Stimulated activated CD4-positive, alpha-beta T cell treated with anti-CD3 and anti-CD28 coated beads, TNF-alpha, amount 100 ng/mL, for 1 hour (primary cell): ENCODE measurements at places on chromosomes 3 and 15.

GRCh38 chr3:47877290-47877689, 74.4 kb downstream of the DHX30 start:
- no peak for DNase-seq

DNA sequence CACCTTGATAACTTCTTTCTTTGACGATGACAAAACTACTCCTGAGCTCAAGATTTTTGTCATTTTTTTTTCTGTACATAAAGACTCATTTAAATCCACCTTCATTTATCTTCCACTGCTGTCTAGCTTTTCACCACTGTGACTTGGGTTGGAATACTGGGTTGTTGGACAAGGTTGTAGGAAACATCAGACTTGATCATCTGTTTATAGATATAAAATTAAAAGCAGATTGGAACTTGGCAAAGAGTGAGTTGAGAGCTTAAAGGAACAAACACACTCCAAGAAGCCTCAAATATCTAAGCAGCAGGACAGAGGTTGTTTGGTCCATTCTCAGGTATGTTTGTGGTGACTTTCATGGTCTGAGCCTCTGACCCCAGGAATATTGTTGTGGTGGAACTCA, 141.7 kb upstream of the NDN start:
- DNase-seq: no peak

- no peak for DNase-seq
These were observed 7.7 kb upstream of the FLNB start for GRCh38 chr3:58000306-58001085.

- DNase-seq: no peak
These were observed 2.3 kb upstream of the TGFBR2 start for GRCh38 chr3:30604093-30604492.

DNA sequence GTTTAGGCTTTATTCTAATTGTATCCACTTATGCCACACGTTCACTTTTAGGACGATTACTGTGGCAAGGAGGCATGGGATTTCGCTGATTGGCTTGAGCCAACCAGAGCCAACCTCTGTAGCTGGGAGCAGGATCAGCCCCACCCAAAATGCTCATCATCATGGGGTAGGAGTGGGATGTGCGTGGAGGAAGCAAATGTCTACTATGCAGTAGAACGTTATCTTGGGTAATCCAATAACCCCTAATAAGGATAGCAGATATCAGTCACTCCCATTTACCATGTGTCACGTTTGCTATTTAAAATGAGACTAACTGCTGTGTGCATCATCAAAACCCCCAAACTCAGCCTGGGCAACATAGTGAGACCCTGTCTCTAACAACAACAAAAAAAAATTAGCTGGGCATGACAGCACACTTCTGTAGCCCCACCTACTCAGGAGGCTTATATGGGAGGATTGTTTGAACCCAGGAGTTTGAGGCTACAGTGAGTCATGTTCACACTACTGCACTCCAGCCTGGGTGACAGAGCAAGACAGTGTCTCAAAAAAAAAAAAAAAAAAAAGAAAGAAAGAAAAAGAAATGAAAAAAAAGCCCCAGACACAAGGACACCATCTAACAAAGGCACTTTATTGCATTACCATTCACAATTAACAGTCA, 17.8 kb upstream of the ITGB5 start:
- no peak for DNase-seq

GRCh38 chr3:197522183-197522715, 33.5 kb downstream of the BDH1 start:
- DNase-seq: no peak

- DNase-seq: no peak
These were observed at the start of gene LRRK1 for GRCh38 chr15:100918690-100919480. Gene LRRK1, plus strand, starts transcription at chr15:100919357. Its CDS starts 5,276 bp downstream, at chr15:100924633.

DNA sequence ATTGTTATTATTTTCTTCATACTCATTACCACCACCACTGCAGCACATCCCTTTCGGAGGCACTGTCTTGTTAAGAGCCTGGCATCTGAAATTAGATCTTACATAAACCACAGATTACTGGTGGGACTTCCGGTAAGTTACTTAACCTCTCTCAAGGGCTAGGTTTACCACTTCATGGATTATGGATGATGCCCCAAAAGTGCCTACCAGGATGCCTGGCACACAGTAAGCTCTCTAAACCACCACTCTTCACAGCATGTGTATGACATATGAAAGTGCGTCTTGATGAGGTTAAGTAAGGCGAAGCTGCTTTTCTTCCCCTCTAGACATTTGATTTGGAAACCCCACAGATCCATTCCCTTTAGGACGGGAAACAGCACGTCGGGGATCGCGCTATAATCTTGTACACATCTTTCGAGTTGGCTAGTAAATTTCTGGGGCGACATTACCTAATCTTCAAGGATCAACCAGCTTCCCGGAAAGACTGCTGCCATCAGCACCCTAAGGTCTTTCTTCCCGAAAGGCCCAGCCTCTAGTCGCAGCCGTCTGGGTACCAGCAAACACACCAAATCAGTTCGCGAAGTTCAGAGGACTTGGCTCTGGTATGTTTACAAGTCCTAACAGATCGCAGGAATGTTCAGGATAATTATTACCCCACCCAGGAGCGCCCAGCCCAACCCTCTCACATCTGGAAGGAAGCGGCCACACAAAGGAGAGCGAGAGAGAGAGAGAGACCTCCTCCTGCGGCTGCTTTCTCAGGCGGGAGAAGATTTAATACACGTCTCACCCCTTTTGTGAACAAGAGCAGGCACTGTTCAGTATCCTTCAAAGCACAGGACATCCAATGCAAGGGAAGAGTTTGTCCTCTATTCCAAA, 155.1 kb upstream of the FRMD4B start:
- DNase-seq: no peak

DNA sequence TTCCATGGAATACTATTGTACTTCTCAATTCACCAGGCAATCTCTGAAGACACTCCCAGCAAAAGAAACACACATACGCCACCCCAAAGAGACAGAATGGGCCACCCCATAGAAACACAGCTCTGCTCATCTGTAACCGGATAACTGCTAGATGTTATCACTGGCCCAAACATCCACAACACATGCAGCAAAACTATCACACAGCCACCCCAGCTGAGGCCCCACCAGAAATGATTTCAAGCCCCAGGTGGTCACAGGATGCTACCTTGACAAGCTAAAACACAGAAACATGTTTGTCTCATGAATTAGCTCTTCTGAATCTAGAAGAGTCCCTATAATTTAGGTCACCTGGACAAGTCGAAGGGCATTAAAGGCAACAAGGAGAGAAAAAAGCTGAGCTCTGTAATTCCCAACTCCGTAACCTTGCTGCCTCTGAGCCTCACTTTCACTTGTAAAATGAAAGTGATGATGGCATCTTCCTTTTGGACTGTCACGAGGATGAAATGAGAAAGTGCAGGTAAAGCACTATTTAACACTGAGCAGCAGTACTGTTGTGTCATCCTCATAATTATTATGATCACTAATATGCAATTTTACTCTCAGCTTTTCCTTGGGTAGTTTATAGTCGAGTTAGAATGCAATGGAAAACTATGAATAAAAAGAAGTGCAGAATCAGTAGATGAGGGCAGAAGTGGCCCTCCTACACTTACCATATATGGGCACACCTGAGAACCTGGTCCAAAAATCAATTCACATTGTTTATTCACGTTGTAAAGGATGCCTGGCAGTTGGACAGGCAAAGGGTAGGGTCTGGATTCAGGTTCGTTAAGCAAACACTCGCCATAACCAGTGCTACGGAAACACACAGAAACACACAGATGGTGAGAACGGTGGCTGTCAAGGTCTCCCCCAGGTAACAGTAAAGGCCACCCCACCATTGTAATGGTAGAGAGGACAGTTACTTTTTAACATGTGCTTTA, 38.6 kb downstream of the ADAMTS9 start:
- DNase-seq: no peak

DNA sequence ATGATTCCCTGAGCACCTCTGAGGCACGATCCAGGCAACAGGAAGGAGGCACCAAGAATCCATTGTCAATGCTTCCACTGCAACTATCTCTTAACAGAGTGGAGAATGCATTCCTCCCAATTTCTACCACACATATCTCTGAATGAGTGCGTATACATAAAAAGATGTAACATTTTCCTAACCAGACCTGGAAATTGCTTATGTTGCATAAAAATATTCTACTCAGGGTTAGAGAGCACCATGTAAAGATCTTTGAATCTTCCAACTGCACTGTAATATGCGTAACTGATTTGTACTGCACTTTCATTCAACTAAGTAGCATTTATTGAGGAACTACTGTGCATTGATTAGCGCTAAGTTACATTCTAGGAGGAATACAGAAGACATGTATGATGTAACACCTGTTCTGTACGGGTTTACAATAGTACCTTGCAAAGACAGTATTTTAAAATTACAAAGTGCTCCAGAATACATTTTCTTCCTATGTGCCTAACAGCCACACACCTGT, 237.8 kb downstream of the EBLN2 start:
- no peak for DNase-seq

DNA sequence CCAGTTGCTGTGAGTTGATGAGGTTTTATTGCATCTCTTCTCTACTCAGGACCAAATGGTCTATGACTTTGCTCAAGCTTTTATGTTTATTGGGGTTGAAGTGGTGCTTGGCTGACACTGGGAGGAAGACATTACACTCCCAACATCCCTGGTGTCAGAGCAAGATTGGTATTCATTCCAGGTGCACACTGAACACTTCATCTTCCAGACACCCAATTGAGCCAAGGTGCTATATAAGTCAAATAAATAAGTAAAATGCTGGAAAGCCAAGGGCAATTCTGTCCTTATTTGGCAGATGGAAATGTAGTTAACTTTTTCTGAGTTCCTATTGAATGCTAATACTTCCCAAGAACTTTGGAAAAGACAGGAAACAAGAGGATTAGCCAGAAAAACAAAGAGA, 53.2 kb upstream of the CDV3 start:
- no peak for DNase-seq

- DNase-seq: no peak
These were observed 39.2 kb upstream of the NMNAT3 start for GRCh38 chr3:139716908-139717485.

DNA sequence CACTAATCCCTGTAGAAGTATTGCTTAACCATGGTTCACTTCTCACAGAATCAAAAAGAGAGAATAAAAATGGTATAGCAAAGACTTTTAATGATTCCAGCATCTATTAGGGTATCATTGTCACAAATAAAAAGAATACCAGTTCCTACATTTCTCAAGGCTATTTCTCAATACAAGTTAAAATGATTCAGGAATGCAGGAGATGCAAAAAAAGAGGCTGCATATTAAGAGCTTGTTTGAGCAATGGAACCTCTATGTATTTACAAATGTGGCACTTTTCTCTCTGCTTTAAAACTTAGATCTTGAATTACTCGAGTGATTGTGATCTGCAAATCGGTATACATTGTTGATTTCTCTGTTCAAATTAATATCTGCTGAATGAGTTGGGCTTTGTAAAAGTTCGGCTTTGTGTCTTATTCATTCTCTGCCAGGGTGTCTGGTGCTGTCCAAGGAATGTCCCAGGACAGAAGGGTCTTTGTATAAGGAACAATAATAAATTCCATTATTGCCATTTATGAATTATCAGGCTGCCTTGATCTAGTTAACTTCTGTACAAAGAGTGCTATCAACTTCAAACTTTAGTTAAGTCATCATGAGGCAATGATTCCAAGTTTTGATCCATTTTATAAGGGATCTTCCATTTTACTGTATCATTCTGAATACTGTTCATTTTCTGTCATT, 364.2 kb downstream of the RBMS3 start:
- DNase-seq: no peak

DNA sequence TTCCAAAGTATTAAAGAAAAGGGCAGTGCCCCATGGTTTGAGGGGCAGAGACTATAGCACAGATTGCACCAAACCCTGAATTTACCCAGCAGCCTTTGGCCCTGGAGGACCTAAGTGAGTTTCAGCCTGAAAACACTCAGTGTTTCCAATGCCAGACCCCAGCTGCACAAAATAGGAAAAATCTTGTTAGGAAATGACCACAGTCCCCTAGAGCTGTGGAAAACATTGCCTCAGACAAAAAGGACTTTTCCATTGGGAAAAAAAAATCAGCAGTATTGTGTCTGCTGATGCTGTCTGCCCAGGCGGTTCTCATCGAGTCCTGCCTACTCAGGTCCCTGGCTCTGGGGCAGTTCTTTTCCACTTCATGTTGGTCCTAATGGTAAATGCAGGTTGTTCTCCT, 121.7 kb upstream of the DLG1 start:
- DNase-seq: no peak

DNA sequence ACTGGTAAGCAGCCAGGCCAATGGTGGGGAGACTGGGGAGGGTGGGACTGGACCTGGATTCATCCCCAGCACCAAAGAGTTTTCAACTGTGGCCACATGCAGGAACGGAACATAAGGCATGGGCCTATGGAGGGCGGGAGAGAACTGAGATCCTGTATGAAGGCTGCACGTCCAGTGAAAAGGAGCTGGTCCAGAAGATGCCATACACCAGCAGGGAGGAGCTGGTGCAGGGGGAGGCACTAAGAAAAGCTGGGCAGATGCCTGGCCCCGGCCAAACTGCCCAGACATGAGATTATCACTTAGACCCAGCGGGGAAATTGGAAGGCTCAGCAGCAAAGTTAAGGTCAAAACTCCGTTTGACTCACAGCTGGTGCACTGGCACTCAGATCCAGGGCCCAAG, 58.1 kb upstream of the MCF2L2 start:
- DNase-seq: no peak

GRCh38 chr15:37695719-37696118, 238.7 kb upstream of the TMCO5A start:
- DNase-seq: no peak

GRCh38 chr3:108234387-108234957, 12.2 kb upstream of the IFT57 start:
- no peak for DNase-seq
